ENCODE measurements at places on chromosomes 12 and 14. TPM values are rescaled to one million over a fixed set of nuclear protein-coding genes. Genes with fewer than 3 reads are reported as not detected.

APOLD1 gene
- 0.38 TPM for total RNA-seq

STAC3 gene
- 0.53 TPM for total RNA-seq

MIP gene
- 0.20 TPM for total RNA-seq

GPR84 gene
- 0.09 TPM for total RNA-seq

Data from A549 treated with CpdA at 1 μM for 4 hours (cell line).